Kidney tubule cell (primary cell): ENCODE measurements at places on chromosomes 3 and 15.

DNA sequence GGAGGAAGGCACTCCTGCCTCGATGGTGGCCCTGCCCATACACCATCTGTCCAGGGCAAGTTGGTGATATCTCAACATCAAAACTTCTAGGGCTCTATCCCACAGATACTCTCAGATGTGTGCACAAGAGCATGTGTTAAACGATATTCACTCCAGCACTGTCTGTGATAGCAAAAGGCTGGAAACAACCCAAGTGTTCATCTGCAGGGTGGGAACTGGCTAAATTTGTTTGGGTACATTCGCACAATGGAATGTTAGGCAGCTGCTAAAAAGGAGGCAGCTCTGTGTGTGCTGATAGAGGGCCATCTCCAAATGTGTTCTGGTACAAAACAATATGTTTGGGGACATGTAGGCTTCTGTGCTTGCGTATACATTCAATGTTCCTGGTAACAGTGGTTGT lies 19.8 kb downstream of the IGDCC4 start:
- DNase-seq: no peak

- DNase-seq: no peak
Observed at GRCh38 chr3:57661404-57661803, 31.5 kb downstream of the DENND6A start.

DNA sequence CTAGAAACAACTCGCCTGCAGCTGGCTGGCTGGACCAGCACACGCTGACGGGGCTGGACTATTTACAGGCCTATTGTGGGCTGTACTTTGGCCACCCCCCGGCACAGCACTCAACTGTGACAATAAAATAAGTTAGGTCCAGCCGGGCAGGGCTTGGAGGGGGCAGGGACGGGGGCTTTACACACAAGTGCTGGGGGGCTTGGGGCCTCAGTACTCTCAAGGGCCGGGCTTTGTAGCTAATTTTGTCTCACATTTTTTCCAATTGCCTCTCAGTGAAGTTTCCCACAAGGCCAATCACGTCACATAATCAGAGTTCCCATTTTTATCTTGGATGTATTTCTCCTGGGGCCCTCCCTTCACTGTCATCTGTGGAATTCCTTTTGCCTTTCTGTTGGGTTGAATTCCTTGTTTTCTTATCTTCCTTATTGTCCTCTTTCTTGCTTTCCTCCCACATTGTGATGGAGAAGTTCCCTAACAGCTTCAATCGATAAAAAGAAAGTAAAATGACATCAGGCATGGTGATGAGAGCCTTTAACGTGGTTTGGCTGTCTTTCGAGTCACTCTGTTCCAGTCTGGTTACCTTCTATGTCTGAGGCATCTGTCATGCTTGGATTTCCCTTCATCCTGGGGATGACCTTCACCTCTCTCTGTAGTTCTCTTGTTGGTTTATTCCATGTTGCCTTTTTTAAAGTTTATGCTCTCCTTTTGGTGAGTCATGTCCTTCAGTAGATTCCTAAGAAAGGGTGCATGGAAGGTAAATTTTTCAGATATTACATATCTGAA lies 44.1 kb upstream of the CMTM7 start:
- DNase-seq: peak; percentile 76

- DNase-seq: no peak
Observed at GRCh38 chr3:158105119-158105709, 1.0 kb downstream of the SHOX2 start.

GRCh38 chr15:92505611-92506010 lies 111.9 kb downstream of the ST8SIA2 start:
- no peak for DNase-seq

GRCh38 chr3:120820748-120821147 lies 78.2 kb downstream of the GTF2E1 start:
- DNase-seq: no peak

DNA sequence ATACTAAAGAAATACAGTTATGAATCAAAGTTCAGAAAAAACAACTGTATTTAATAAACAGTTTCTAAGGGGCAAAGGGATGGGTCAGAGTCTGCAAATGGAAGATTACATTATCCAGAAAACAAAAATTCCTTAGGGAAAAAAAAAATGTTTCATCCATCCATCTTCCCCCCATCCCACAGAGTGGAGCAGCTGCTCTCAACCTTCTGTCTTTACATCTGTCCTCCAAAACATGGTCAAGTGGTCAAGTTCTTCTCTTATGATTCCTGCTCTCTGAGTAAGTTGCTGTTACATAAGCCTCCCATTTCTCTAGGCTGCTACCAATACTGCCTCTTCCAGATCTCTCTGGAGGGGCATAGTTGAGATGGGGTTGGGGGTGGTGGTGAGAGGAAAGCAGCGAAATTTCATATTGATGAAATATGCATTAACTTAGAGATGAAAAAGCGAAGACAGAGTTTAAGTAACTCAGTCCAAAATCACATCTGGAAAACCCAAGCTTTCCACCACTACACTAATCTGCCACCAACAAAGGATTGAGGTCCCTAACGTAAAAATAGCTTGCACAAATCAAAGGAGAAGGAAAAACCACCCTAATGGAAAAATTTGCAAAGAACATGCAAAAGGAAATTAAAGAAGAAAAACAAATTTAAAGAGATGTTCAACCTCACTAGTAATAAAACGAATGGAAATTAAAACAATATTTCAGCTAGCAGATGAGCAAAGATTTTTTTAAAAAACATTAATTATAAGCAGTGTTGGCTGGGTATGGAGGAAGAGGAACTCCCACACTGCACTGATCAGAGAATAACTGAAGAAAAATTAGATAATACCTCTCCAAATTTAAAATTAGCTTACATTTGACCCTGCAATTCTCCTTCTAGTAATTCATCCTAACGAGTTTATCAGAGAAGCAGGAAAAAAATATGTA lies 109.5 kb downstream of the ST8SIA2 start:
- DNase-seq: no peak
